ENCODE measurements at places on chromosomes 3 and 15.

GRCh38 chr3:145182196-145182911 lies 978.6 kb downstream of the PLOD2 start:
- DNase-seq = no peak

- DNase-seq = no peak
Measured at GRCh38 chr3:81602781-81603180, 158.7 kb downstream of the GBE1 start.

DNA sequence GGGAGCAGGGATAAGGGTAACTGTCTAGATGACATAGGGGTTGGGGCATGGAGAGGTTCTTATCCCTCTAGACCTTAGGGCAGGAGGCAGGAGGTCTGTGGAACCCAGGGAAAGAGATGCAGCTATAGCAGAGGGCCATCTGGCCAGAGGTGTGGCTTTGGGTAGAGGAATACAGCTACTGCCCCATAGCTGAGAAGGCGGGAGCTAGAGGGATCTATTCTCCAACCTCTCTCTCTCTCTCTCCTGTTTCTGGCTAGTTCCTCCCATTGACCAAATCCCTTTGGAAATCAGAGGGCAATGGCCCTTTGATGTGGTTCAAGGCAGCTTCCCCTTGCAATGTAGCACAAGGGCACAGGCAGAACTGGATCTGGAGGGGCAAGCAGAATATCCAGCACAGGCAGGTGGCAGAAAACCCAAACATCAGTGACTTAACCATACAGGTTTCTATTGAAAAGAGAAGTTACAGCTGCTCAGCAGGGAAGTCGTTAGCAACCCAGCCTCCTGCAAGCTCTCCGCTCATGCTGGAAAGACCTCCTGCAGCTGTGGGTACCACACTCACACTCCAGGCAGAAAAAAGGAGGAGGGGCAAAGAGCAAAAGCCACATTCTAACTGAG lies 22.3 kb upstream of the LMOD3 start:
- DNase-seq = no peak

DNA sequence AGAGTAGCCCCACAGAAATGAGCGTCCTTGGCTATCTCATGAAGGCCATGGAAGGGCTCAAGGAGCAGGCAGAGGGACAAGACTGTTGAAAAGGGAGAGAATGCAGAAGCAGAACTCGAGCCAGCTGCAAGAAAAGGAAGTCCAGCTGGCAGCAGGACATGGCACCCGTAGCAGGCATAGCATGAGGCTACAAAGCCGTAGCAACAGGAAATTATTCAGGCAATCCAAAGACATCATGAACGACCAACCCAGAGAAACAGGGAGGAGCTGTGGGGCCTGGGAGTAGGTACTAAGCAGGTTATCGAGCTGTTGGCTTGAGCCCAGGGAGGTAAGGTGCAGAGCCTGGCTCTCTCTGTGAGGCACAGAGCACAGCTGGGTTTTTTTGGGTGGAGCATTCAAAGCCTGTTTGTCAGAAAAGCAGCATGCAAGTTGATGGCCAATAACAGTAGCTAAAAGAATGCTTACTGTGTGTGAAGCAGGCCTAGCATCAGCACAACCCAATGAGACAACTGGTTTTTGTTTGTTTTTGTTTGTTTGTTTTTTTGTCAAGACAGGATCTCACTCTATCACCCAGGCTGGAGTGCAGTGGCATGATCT lies 144.0 kb upstream of the SMAD3 start:
- DNase-seq = no peak
